ENCODE measurements at places on chromosomes 7 and 10.

GRCh38 chr7:34057136-34057535 is 151.8 kb downstream of the BMPER start:
- no peak for DNase-seq

DNA sequence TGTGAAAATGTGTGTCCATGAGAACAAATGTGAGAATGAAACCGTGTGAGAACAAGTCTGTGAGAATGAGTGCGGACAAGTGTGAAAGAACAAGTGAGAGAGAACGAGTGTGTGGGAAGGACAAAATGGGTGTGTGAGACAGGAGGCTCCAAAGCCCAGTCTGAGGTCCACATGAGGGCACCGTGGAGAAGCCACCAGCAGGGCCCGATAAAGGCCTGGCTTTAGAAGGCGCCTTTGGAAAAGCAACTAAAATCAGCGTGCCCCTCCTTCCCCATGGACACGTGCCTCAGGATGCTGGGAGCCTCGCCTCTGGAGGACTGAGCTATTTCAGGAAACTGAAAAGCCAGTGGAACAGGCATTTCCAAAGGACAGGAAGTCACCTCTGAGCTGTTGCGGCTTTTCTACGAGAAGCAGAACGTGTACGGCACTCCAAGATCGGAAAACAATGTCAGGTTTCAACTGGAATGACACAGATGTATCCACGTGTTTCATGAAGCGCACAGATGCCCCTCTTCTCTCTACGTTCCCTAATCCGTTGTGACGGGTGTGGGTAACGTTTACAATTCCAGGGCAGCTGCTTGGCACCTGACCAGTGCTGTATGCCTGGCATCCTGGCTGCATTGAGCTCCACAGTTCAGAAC is 46.4 kb downstream of the ESYT2 start:
- no peak for DNase-seq

GRCh38 chr7:117962366-117962994 is 89.2 kb upstream of the CTTNBP2 start:
- DNase-seq, result no peak

GRCh38 chr7:141456711-141457110 is 94.5 kb upstream of the AGK start:
- no peak for DNase-seq

- DNase-seq, result no peak
Observed at GRCh38 chr10:120917521-120918250, 66.5 kb downstream of the WDR11 start.

DNA sequence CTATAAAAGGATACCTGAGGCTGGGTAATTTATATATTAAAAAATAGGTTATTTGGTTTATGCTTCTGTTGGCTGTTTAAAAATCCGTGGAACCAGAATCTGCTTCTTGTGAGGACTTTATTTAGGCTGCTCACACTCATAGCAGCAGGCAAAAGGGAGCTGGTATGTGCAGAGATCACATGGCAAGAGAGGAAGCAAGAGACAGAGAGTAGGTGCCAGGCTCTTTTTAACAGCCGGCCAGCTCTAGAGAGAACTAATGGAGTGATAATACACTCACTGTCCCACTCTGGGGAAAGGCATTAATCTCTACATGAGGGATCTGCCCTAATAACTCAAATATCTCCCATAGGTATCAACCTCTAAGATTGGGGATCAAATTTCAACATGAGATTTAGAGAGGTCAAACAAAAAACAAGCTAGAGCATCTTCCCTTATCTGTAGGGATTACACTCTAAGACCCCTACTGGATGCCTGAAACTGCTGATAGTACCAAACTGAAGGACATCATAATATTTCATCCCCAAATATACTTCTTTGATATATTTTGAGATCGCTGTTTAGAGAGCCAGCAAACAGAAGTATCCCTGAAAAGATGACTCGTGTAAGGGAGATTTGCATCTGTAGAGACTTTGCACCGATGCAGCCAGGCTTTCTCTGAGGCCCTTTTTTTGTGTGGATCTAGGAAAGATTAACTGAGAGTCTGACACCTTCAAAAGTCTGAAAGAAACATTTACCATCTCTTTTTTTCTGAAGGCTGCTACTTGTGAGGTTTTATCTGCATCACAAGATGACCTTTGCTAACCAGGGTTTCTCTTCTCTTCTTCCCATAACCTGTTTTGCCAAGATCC is 717.0 kb upstream of the MBL2 start:
- no peak for DNase-seq

- DNase-seq, result no peak
Observed at GRCh38 chr10:105358911-105359310, 717.8 kb downstream of the SORCS3 start.

DNA sequence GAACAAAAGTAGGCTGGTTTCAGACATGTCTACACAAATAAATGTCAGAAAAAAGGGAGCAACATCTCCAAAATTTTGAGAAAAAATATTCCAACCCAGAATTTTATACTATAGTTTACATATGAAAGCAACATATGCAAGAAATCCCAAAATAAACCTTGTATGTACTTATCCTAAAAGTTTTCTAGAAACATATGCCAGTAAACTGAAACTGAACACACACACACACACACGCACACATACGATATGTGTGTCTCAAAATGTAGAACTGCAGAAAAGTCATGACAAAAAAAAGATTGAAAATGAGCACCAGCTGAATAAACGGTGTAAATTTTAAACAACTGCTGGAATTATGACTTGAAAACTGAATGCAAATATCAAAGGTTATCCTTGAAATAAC is 81.0 kb downstream of the VPS41 start:
- no peak for DNase-seq

DNA sequence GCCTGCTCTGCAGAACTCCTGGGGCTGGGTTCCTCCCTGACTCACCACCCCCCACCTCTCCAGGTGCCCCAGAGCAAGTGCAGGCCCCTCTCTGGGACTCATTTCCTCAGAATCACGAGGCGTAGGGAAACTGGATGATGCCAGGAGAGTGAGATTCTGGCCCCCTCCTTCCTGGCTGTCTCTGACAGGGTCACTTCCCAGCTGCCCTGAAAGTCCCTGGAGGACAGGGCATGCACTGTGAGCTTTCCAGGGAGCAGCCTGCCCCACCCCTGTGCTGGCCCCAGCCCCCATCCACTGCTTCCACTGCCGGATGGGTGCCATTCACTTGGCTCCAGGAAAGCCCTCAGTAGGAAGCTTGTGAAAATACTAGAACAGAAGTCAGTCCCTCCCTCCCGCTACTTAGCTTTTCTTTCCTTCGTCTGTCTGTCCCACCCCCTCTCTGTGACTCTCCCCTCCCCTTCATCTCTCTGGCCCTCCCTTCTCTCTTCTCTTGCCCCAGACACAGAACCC is 10.4 kb downstream of the TACR2 start:
- DNase-seq, result no peak

- DNase-seq, result no peak
Observed at GRCh38 chr10:127720142-127720541, 16.8 kb upstream of the FOXI2 start.

DNA sequence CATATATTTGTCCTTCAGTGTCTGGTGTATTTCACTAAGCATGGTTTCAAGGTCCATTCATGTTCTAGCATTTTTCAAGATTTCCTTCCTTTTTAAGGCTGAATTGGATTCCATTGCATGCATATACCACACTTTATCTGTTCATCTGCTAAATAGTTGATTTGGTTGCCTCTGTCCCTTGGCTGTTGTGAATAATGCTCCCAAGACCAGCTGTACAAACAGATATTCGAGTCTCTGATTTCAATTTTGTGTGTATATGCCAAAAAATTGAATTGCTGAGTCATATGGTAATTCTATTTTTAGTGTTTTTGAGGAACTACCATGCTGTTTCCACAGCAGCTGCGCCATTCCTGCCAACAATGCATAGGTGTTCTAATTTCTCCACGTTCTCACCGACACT is 216.4 kb downstream of the NRG3 start:
- no peak for DNase-seq

- peak; percentile 93 for DNase-seq
Observed at GRCh38 chr7:66681491-66682349, 53.0 kb downstream of the KCTD7 start.

DNA sequence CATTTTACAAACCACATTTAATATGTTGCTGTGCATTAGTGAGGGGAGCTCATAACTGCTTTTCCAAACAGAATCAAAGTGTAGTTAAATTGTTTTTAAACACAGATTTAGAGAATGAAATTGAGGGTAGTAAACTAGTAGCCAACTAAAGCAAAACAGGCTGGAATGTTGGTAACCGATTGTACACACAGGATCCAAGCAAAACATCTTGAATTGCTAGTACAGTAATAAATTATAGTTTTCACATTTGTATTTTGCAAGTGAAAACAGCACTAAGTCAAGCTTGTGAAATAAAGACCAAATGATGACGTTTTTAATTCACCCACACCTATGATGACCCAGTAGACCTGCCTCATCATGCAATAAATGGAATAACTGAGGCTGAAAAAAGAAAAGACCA is 198.3 kb downstream of the HDAC9 start:
- DNase-seq, result no peak

- no peak for DNase-seq
Observed at GRCh38 chr7:24866004-24866615, 108.8 kb upstream of the GSDME start.

- DNase-seq, result no peak
Observed at GRCh38 chr10:114044247-114045135, 825 bp downstream of the ADRB1 start.

DNA sequence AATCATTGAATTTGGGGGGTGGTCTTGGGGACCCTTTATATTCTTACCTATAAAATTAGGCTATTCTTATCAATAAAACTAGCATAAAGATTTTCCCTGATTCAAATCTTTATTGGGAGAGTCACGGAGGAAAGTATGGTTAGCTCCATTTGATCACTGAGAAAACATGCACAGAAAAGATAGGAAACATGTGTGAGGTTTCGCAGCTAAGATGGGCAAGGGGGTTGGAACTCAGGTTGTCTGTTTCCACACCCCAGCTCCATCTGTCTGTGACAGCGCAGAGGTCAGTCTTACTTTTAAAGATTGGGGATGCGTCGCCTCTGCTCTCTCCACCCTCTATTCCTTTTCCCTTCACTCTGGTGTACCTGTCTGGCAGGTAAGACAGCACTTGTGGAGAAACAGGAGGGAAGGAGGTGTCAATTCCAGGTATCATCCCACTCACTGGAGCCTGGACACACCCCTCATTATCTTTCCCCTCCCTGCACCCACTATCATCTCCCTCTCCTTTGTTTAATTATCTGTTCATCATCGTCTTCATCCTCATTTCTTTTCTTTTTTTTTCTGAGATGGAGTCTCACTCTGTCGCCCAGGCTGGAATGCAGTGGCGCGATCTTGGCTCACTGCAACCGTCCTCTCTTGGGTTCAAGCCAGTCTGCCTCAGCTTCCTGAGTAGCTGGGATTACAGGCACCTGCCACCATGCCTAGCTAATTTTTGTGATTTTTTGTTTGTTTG is 2.4 kb upstream of the DENND10 start:
- no peak for DNase-seq

DNA sequence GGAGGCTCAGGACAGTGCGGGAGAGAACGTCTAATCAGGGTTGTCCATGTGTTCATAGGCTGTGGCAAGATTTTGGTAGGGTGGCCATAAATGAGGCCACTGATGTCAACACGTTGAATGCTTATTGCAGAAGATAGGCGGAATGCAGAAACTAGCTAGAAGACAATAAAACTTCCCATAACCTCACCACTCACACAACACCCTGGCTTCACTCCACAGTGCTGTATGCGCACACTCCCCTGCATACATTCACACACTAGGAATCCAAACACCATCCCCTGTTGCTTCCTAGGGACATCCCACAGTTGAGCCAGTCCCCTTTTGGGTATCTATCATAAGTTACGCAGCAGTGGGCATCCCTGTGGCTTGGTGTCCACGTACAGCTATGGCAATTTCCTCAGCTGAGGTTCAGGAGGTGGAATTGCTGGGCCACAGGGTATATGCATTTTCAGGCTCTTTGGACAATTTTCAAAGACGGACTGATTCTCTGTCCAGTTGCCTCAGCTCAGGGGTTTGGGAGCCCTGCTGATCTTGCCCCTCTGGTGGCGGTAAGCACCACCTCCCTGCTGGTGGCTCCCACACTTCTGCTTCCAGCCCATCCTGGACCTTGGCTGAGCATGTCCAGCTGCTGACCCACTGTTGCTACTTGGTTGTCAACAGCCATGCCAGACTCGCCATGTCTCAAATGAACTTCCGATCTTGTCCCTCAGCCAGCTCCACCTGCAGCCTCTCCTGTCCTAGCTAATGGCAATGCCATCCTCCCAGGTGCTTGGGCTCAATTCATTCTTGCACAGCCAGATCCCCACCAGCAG is 36.4 kb downstream of the CDH23 start:
- no peak for DNase-seq

DNA sequence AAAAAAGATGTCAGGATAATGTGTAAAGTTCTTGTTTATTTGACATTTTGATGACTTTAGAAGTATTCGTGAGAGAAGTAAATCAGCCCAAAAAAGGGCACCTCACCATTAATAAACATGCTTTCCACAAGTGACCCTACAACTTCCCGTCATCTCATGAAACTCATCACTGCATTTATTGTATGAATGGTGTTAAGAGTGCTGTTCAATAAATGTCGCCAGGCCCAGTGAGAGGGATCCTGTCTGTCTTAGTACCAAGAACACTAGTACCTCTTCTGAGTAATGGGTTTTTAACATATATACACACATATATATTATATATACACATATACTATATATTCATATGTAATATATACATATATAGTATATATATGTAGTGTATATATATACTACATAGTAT is 61.9 kb downstream of the TMEM26 start:
- no peak for DNase-seq

- DNase-seq, result peak; percentile 41
Observed at GRCh38 chr10:5566614-5567013, 41.9 kb downstream of the CALML3 start.

DNA sequence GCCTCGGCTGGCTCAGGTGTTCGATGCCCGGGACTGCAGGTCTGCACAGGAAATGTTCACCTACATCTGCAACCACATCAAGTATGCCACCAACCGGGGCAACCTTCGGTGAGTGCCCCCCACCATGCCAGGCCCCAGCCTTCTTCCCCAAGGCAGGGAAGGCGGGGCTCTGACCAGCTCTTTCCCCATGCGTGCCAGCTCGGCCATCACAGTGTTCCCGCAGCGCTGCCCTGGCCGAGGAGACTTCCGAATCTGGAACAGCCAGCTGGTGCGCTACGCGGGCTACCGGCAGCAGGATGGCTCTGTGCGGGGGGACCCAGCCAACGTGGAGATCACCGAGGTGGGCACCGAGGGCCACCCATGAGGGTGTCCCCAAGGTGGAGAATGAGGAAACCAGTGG is 7.5 kb downstream of the NOS3 start:
- DNase-seq, result no peak

- no peak for DNase-seq
Observed at GRCh38 chr7:75565132-75565837, 73.2 kb downstream of the SPDYE5 start.

GRCh38 chr10:70538195-70538520 is 59.6 kb downstream of the PALD1 start:
- no peak for DNase-seq

- DNase-seq, result no peak
Observed at GRCh38 chr10:31669357-31669756, 259.3 kb downstream of the ARHGAP12 start.

- no peak for DNase-seq
Observed at GRCh38 chr7:128117691-128118090, 86.5 kb upstream of the LRRC4 start.

All from stimulated activated CD4-positive, alpha-beta T cell treated with anti-CD3 and anti-CD28 coated beads, TNF-alpha, amount 100 ng/mL, for 4 hours (primary cell).